ENCODE measurements at places on chromosomes 1 and 21.

GRCh38 chr1:32801096-32801715 lies 16.0 kb downstream of the YARS1 start:
- no peak for DNase-seq

- no peak for DNase-seq
These were observed 14.0 kb downstream of the LBR start for GRCh38 chr1:225413708-225414375.

- DNase-seq, result no peak
These were observed 5.3 kb upstream of the IBA57 start for GRCh38 chr1:228160201-228160761.

- DNase-seq, result no peak
These were observed 198.4 kb upstream of the ADGRL4 start for GRCh38 chr1:79204779-79205479.

DNA sequence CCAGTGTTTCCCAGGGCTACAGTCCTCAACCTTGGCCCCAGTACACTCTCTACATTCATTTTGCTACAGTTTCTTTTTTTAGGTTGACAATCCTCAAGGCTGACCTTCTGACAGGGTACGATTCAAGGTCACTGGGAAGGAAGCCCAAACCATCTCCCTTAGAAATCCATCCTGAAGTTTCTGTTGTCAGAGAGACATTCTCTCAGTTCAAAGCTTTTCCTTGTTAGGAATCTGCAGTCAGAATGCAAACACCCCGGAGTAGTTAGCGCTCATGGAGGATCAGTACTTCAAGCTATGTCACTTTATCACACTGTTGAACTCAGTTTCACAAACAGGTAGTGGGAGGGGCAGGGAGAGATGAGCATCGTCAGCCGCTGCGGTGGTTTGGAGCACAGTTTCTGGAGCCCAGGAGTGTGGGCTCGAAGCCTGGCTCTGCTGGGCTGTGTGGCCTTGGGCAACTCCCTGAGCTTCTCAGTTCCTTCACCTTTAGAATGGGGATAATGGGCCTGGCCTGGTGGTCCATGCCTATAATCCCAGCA lies 4.2 kb downstream of the SLC2A5 start:
- DNase-seq, result no peak
